Stimulated activated CD4-positive, alpha-beta T cell treated with anti-CD3 and anti-CD28 coated beads, Interleukin-2, amount 100 ng/mL, for 48 hours (primary cell): ENCODE measurements at places on chromosomes 3 and 15.
A peak's percentile ranks its signal among the peaks of the same experiment; 100 is the strongest.

DNA sequence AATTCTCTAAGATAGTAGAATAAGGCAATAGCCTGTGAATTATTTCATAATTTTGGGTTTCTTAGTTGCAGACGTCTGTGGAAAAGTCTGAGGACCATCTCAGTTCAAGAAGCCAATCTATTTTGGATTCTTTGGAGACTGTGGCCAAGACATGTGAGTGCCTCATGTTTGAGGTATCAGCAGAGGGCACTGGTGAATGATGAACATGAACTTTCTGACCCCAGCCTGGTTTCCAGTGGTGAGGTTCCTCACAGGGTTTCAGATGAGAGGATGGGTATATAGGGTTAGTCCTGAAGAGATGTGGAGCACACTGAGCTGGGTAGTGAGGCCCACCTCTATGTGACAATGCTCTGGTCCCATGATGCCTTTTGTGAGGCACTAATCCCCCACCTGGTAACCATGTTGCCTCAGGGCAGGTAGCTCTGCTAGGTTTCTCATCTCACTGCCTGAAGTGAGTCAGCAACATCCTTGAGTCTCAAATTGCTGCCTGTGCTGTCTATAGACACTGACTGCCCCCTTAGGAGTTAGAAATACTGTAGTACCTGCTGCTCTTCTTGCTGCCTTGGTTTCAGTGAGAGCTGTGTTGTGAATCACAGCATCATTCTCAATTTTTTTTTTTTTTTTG, 32.3 kb downstream of the C3orf62 start:
- DNase-seq: no peak

- DNase-seq: no peak
These were observed 415.7 kb upstream of the THBS1 start for GRCh38 chr15:39165020-39165706.

GRCh38 chr15:76209523-76209922, 101.7 kb downstream of the ETFA start:
- no peak for DNase-seq

DNA sequence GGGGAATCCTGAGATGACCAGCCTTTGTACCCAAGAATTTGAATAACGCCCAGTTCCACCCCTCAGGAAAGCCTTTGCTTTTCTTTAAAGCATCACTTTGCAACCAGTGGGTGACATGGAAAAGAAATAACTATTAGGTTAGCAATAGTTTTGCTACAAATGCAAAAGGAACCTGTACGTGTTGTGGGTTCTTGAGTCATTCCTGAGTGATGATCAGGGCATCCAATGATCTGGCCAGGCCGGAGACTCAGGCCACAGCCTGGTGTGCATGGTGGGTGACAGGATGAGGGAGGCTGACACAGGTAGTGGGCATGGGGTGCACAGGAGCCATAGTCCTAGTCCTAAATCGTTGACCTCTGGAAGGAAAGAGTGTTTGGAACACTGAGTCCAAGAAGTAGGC, 321.4 kb upstream of the IL12A start:
- no peak for DNase-seq

DNA sequence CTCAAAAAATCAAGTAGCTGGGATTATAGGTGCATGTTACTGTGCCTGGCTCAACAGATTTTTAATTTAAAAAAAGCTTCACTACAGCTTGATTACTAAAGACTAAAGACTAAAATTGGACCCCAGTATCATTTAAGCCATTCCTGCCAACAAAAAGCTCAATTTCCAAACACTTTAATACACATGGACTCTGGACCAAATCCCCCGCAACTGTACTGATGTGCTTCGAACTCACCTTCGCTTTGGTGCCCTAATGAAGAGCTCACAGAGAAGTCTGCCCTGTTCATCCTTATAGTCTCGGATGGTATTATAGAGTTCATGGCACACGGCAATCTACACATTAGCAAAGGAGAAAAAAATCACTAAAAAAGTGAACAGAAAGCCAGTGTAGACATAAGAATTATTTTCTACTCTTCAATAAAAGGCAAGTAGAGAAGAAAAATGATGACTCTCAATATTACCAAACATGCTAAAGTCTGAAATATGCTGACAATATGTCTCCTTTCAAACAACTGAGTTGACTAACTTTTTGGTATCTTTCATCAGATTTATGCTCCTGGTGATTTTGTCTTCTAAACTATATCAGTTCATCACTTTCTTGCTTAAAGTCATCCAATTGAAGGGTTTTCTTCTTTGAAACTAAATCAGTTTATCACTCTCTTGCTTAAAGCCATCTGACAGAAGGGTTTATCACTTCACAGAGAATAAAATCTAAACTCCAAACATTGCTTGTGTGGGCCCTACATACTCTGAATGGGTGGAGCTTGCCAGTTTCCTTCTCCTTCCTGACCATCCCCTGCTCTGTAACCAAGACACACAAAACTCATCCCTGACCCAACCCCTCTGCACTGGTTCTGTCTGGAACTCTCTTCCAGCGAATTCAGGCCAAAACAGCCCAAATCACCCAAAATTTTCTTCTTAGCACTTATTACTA, 7.2 kb downstream of the PBRM1 start:
- DNase-seq: no peak

DNA sequence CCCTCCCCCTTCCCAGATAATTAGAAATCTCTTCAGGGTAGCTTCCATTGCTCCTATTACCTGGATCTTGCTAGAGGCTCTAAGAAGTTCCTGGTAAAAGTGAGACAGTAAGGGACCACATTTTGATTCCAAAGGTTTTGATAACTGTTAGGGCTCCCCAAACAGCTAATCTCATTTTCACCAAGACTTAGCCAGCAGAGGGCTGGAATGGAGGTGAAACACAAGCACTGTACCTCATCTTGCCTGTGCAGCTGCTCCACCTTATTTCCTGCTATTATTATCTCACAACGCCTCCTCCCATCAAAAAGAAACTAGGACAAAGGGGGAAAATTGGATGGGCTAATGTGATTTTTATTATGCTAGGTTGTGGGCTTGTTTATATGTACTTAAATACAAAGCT, 7.3 kb downstream of the SETD5 start:
- DNase-seq: no peak

GRCh38 chr3:106341087-106341486, 472.3 kb upstream of the CBLB start:
- no peak for DNase-seq

GRCh38 chr3:194592798-194593752, 40.1 kb downstream of the TMEM44 start:
- no peak for DNase-seq

DNA sequence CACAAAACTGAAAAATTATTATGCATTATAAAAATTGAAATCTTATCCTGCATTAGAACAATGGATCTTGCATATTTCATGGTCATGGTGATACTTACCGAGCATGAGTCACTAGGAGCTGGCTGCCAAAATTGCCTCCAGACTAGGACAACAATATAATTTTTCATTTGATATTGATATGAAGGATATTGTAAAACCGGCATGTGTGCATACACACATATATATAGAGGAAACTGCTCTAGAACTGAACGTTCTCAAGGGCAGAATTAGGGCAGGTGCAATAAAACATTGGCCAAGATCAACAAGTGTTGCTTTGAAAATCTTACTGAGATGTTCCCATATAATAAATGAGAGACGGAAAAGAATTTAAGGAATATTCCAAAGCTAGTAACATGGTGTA, 319.4 kb upstream of the POU1F1 start:
- DNase-seq: no peak

DNA sequence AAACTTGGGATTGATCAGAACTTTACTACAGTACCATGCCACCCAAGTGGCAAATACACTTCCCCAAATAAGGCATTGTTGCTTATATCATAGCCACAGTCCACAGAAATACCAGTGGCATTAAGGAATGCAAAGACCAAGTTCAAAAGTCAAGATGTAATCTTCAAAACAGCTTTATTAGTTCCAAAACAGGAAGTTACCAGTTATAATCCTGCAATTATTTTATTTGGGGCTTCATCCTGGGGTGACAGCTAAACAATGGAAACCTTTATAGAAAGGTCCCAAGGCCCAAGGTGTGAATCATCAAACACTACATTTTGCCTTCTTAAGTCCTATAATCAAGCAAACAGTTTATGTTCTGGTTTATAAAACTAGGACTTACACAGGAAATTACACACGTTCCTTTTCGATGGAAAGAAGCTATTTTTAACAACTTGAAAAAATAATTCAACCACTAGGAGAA, 30.3 kb upstream of the RNF7 start:
- DNase-seq: no peak

DNA sequence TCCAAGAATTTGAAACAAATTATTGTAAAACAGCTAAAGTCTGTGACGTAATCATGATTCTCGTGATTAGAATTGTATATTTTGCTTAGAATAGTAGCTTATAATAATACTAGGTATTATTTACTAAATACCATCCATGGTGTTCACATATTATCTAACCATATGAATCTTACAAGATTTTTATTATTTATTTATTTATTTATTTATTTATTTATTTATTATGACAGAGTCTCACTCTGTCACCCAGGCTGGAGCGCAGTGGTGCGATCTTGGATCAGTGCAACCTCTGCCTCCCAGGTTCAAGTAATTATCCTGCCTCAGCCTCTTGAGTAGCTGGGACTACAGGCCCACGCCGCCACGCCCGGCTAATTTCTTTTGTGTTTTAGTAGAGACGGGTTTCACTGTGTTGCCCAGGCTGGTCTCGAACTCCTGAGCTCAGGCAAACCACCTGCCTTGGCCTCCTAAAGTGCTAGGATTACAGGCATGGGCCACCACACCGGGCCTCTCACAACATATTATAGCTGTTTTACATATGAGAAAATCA, 173.5 kb downstream of the EPHA3 start:
- DNase-seq: no peak

GRCh38 chr3:34889641-34890040, 749.7 kb upstream of the ARPP21 start:
- DNase-seq: no peak

GRCh38 chr3:24261521-24261920, 233.1 kb downstream of the THRB start:
- DNase-seq: no peak

DNA sequence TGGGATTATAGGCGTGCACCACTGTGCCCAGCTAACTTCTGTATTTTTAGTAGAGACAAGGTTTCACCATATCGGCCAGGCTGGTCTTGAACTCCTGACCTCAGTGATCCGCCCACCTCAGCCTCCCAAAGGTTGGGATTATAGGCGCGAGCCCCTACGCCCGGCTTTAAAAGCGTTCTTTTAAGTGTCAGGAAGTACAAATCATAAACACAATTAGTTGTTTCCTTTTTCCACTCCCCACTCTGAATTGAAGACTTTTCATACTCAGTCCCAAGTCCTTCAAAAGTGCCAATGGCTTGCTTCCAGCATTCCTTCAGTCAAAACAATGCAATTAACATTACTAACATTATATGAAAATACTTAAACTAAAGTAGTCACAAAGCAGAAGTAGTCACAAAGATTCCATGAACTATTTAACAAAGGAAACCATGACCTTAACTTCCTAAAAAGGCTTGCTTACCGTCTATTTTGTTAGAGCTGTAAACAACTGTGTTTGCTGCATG, 8.1 kb downstream of the WDR82 start:
- DNase-seq: no peak

DNA sequence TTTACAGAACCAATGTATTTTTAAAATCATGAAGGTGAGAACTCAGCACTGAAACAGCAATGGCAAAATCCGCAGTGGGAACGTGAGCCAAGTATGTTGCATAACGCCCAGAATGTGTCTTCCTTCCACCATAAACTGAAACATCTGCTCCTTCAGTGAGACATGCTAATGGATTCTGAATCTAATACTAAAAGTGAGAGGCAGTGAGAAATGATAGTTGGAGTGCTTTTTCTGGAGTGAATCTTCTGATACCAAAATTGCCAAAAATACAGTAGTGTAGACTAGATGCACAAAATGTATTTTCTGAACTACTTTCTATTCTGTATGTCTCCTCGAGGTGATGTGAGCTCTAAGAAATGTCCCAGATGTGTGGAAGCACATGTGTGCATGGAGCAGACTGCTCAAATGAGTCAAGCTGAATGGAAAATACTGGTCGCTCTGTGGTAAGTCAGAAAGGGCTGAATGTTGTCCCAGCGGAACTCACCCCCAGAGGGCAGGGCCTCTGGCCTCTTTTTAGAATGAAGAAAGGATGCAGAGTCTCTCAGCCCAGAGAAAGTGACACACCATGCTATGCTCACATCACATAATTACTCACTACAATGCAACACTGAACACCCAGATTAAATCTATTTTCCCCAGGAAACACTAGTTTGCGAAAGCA, 73.0 kb downstream of the ATP10A start:
- DNase-seq: peak; percentile 52

- no peak for DNase-seq
These were observed 8.5 kb upstream of the IL17RD start for GRCh38 chr3:57173687-57174086.

DNA sequence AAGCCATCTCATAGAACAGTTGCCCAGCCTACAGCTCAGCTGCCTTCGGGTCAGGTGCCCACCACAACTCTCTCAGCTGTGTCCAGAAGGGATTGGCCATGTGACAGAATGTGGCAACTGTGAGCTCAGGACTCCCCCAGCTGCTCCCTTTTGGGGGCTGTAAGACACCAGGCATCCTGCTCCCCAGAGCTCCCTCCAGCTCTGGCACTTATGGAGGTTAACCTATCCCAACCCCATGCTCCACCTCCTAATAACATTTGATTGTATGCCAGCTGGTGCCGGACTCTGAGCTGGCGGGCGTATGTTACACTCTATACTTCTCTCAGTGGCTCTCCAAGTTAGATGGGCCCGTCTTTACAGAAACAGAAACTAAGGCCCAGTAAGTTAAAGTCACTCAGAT, 222.8 kb downstream of the FAM43A start:
- DNase-seq: no peak
